ENCODE measurements at places on chromosomes 11 and 22.

GRCh38 chr22:27715106-27715505 lies 86.5 kb downstream of the MN1 start:
- no peak for DNase-seq

GRCh38 chr11:19370100-19370861 lies 129.5 kb upstream of the E2F8 start:
- DNase-seq, result no peak

DNA sequence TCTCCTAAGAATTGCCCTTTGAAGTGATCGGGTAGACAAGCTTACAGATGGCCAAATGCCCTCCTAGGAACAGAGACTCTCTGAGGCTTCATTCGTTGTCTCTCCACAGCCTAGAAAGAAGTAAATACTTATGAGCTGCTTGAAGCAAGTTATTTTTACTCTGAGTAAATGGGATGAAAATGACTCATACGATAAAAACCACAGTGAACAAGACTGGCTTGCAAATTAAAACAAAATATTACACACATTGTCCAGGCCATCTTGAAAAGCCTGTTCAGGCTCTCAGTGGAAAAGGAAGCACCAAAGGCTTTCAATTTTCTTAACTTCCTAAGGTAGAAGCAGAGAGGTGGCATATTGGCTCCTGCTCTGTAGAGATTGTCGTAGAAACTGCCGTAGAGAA lies 294.2 kb downstream of the NELL1 start:
- DNase-seq, result no peak

DNA sequence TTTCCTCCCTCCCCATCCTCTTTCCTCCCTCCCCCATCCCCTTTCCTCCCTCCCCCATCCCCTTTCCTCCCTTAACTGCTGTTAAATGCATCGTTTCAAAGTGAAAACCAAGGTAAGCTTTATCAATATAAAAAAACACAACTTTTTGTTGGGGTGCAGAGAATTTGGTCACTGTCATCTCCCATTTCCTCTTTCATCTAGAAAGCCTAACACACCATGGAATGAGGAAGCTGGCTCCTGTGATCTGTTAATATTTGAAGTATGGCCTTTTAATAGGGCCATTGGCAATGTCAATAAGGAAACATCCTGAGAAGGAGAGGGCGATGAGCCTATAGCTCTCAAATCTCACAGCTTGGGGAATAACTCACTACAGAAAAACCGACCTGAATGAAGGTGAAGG lies 7.0 kb downstream of the EXPH5 start:
- DNase-seq, result no peak

GRCh38 chr11:57001674-57002401 lies 13.1 kb downstream of the OR5AK2 start:
- no peak for DNase-seq

GRCh38 chr11:92387859-92388258 lies 163.2 kb downstream of the FAT3 start:
- no peak for DNase-seq
